Lung (tissue), 17 donors: ENCODE measurements at places on chromosomes 3 and 15.

DNA sequence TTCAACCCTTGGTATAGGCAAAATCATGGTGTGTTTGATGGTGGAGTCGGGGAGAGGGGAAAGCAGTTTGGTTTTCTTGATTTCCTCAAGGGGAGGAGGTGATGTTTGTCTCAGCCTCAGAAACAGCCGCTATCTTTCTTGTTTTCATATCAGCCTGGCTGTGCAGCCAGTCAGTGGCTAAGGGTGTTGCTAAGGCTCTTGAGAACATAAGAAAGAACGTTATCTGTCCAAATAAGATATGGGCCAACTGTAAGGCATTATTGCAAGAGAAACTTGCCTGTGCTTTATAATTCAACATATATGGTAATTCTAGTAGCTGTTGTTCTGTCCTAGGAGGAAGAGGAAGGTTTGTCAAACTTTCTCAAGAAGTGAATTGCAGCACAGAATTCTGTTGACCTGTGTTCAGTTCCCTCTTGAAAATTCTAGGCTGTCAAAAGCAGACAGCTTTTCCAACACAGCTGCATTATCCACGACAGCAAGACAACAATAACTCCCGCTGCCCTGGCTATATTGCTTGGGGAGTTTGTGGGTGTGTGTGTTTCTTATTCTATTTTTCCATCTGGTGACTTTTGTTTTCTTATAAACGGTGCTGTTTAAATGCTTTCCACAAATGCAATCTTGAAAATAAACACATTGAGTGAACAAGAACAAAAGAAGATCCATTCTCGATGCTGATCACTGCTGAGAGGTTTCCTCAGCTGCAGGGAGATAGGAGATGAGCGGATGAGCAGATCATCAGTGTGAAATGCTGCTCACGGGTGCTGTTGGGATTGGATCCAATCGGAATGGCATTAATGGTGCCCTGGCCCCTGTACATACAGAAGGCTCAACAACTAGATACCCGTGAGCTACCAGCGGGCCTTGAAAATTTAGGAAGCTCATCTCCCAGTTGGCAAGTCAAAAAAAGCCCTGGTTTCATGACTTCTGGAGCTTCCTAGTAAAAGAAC is 90.8 kb upstream of the TNFAIP8L3 start:
- DNase-seq: no peak

- no peak for DNase-seq
These were observed 23.7 kb downstream of the ABHD2 start for GRCh38 chr15:89111961-89112340.

DNA sequence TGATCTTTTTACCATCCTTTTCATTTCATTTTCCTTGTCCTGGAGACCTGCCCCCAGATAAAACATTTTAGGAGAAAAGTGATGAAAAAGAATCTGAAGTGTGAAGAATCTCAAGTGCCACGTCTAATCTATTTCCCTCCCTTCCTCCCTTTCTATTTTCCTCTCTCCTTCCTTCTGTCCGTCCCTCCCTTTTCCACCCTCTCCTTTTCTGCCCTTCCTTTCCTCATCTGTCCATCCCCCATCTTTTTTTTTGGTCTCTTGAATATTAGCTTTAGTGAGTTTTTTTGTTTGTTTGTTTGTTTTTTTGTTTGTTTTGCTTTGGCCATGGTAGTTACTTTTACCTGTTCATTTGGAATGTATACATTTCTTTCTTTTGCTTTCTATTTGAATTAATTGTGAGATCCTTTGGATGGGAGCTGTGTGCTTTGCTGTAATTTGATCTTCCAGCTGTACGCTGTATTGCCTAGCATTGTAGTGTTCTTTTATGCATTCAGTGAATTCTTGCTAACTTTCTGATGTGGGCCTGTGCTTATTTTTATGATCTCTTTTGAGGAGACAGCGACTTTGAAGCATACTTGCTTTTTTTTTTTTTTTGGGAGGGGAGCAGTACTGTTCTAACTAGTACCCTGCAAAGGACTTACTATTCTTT is 19.2 kb downstream of the CDIN1 start:
- DNase-seq: peak; percentile 66

DNA sequence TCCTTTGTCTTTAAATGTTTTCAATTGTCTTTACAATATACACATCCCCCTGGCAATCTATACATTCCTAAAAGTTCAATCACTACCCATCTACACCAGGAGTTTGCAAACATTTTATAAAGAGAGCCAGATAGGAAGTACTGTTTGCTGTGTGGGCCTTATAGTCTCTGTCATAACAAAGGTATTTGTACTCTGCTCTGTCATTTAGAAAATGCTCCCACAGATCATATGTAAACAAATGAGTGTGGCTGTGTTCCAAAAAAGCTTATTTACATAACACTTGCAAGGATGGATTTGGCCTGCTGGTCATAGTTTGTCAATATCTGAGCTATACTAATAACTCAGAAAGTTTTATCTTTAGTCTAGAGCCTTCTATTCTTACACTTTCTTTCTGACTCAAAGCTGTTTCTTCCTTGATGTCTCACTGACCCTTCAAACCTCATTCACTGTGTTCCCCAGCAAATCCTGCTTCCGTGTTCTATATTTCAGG is 511.9 kb downstream of the GBE1 start:
- DNase-seq: peak; percentile 3

DNA sequence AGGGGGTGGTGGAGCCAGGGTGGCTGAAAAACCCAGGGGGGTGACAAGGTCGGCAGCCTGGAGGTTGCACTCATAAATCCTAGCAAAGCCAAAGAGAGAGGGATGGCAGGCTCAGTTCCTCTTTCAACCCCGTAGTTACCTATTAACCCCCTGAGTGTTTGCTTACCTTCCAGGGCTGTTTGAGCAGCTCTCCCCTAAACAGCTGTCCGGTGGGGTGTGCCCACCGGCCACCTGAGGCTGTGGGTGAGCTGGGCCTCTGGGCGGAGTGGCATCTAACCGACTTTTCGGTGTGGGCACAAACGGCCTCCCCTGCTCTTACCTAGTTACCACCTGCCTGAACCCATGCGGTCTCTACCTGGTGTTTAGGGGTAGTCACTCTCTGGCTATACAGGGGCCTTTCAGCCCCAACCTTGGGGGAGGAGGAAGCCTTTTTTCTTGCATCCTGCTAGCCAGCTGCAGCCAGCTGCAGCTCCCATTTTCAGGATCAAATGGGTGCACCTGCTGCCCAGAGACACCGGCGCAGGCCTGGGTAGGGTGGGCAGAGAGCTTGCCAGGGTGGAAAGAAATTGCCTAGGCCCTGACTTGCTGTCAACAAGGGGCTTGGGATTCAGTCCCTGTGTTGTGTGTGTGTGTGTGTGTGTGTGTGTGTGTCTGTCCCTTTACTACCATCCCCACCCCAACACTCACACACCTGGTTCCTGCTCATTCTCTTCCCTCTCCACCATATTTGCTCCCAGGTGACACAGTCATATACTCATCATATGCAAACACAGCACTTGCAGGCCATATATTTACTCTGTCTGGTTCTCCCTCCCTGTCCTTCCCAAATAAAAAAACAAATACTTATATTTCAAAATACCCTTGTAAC is 3.7 kb downstream of the DLL4 start:
- DNase-seq: peak; percentile 36

DNA sequence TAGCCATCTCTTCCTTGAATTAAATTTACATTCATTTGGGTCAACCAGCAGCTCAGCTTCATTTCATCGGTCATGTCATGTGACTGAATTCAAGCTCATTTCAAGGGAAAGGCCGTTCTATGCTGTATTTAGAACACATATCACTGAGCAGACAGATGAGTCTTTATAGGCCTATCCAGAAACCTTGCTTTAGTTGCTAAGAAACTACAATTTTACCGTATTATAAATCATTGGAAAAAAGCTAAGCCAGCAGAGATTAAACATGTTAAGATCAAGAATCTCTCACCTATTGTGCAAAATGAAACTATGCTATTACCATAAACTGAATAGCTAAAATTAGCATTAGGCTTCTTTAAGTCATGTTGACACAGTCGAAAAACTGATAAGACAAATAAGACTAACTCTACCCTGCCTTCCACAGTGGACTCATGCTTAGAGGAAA is 2.2 kb downstream of the NPTN start:
- no peak for DNase-seq

GRCh38 chr3:88013592-88013991 is 45.2 kb downstream of the CGGBP1 start:
- no peak for DNase-seq
